Esophagus muscularis mucosa (tissue), 4 donors: ENCODE measurements at places on chromosomes 16 and 17. TPM values are rescaled to one million over a fixed set of nuclear protein-coding genes. Genes with fewer than 3 reads are reported as not detected.

DNA sequence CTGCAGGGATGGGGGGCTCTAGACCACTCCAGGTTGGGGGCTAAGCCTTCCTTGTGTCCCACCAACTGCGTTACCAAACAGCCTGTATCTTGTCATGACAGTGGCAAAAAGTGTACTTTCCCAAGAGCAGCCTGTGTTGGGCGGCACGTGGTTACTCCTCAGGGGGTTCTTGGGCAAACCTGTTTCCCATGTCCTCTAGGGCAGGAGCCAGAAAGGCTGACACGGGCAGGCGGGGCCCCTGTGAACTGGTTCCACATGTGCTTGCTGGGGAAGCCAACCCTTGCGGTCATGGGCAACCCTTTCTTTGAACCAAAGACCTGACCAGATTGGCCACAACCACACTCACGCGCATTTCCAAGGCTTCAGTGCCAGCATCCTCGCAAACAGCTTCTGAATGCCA lies 228.5 kb downstream of the RBFOX3 start:
- no peak for DNase-seq

DNA sequence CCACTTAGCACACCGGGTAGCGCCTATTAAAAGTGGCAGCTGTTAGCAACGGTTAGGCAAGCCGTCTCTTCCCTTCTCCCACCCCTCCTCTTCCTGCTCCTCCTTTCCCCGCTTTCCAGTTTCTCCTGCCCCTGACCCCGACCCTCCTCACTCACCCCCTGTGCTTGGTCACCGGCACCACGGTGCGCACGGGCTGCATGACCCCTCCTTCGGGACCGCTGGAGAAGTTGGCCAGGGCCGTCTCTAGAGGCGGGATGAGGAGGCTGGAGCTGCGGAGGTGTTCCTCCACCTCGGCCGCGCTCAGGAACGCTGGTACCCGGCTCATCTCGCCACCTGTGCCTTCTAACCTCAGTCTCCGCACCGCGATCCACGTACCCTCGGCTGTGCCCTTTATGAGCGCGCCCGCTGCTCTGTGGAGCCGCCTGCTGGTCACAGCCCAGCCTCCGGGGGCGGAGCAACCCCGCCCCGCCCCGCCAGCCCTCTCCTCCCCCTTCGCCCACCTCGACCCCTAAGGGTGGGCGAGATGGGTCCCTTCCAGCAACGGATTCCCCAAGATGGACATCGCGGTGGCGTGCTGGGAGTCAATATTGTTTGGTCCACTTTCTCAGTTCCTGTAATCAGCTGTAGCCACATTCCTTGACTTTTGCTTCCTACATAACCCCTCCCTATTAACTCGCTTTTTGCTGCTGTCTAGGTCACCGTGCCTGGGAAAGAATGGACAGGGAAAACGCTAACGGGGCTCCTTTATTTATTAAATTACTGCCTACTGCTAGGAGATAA lies at the start of gene CRYM:
TSS of gene CRYM (minus strand) at position 364 of the 780 bp plus-strand sequence. CDS start at position 325, 39 bp downstream.
- peak; percentile 72 for DNase-seq

GRCh38 chr16:68242926-68243858 lies 2.0 kb upstream of the PLA2G15 start:
- DNase-seq = no peak

Gene TLCD2
- 6.2 TPM for total RNA-seq

Gene CDRT15L2
- total RNA-seq = not detected
